NB4 (cell line): ENCODE measurements at places on chromosomes 13 and 19.

GRCh38 chr13:36130552-36131221, 495 bp downstream of the DCLK1 start:
- DNase-seq = no peak

DNA sequence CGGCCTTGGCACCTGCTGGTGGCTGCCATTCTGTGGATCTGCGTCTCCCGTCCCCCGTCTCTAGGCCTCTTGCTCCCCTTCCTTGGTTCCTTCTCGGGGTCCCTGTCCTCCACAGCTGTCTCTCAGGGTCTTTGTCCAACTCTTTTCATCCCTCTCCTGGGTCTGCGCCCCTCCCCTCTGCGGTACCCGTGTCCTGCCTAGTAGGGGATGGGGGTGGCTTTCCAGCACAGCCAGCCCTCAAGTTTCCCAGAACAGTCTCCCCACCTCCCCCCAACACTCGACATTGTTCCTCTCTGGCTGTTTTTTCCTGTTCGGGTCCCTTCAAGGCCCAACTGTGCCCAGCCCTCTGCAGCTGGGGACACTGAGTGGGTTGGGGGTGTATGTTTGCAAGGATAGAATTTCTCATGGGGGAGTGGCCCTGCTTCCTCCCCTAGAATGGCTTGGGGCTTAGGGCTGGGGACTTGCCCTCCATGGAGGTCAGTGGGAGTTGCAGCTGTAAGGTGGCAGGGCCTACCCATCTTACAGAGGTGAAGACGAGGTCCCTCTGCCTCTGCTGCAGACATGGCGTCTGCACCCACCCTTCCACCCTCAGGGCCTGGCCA, 762 bp upstream of the ADM5 start:
- DNase-seq = no peak

- DNase-seq = no peak
Measured at GRCh38 chr13:94984958-94985357, 272.6 kb upstream of the SOX21 start.

DNA sequence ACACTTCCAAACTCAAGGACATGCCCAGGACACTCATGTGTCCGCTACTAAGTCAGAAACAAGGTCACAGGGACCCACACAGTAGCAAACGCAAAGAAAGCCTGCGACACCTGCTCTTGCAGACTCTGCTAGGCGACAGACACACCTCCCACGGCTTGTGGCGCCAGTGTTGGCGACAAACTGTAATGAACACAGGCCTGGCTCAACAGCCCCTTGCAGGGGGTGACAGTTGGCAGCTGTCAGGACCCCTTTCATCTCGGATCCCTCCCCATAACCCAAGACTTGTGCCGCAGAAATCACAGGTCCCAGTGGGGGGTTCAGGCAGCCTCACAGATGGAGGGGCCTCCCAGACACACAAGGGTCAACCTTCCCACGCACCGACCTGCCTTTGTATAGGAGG, 364 bp downstream of the CKM start:
- peak; percentile 23 for DNase-seq

- DNase-seq = no peak
Measured at GRCh38 chr13:43266936-43267615, 243.7 kb downstream of the DNAJC15 start.

DNA sequence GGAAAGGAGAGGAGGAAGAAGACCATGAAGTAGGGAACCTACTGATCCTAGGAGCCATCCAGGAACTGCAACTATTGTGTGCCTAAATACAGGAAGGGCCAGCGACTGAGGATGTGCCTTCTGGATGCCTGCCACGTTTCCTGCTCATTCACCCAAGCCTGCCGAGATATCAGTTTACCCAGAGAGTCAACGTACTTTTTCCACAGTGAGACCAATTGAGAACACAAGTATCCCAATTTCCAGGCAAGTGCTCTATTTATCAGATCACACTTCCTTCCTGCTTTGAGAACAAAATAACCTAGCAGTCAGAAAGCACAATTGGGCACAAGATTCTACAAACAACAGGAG, 122.4 kb downstream of the AKAP11 start:
- no peak for DNase-seq

GRCh38 chr19:2547721-2548120, 71.8 kb downstream of the GADD45B start:
- DNase-seq = no peak

DNA sequence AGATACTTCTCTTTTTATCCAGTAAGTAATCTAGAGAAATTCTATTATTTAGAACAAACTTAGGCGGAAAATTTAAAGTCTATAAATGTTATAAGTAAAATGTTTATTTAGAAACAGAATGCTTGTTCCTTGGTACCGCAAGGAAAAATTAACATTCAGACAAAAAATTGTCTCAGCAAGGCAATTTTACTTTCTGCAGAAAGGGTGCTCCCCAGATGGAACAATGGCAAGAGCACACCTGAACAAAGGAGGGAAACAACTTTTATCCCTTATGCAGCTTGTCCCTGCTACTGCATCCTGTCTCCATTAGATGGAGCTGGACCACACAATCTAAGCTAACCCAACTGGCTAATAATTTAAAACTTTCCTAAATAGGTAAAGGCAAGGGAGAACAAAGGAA, 6.5 kb upstream of the ZNF708 start:
- DNase-seq = peak; percentile 15

- DNase-seq = peak; percentile 49
Measured at GRCh38 chr19:54297759-54298305, 15.1 kb downstream of the LILRA5 start.

DNA sequence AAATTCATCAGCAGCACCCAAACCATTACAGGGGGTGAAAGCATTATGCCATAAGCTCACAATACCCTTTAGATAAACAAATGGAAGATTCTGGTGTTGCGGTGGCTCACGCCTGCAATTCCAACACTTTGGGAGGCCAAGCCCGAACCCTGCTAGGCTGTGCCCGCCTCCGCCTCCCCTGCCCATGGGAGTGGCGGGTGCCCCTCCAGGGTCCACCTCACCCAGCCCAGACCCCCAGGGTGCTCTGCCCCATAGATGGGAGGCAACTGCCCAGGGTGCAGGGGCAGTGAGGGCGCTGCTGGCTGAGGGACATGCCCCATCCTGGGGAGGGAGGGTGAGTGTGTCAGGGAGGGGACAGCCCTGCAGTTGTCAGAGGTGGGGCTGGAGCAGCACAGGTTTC, 10.0 kb upstream of the SIGLECL1 start:
- no peak for DNase-seq

GRCh38 chr19:32350471-32350865, 5.1 kb downstream of the ZNF507 start:
- peak; percentile 24 for DNase-seq

GRCh38 chr13:106138620-106139019, 396.8 kb downstream of the EFNB2 start:
- no peak for DNase-seq
